Activated T-helper 17 cell treated with anti-CD3 and anti-CD28 coated beads, Interleukin-2, amount 50 U/mL, for 72 hours (primary cell): ENCODE measurements at places on chromosomes 4 and X. TPM values are rescaled to one million over a fixed set of nuclear protein-coding genes. Genes with fewer than 3 reads are reported as not detected.

DNA sequence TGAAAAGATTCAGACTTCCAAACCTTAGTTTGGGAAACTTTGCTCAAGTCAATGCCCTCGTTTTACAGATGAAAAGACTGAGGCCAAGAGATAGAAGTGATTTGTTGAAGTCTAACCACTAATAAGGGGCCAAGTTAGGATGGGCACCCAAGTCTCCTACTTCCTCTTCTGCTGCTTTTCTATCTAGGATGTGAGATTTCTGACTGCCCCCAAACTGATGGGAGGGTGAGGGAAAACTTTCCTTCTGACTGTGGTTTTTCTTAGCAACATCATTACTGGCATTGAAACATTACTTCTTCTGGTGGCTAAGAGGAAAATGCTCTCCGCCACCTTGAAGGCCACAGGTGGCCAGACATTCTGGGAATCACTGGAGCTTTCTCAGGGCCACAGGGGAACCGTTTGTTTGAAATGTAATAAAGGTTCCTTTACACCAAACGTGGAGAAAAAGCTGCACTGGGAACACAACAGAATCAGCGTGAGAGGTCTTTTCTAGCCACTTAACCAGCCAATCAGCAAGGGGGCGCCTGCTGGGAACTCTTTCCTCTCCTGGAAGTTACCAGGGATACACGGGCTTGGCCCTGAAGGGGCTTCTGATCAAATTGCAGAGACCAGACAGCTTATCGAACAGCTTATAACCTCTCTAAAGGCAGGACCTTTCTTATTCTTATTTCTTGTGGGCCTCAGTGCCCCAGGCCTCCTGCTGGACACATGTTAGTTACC lies 115.9 kb upstream of the TEX13D start:
- ATAC-seq, result no peak

DNA sequence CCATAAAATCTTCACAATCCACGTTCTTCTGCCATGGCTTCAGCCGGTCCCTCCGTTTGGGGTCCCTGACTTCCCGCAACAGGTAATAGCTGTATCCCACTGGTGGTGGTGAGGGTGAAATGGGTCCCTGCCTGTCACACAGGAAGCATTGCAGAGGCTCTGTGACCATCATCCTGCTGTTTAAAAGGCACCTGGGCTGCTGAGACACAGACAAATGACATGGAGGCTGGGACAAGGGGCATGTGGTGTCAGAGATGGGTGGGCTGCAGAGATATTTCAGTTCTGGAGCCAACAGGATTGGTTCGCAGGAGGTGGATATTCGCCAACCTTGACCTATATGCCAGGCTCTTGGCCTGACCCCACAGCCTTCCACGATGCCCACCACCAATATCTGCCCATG lies 82.1 kb downstream of the JAKMIP1 start:
- no peak for ATAC-seq

- ATAC-seq, result no peak
Observed at GRCh38 chr4:830601-831482, 4.9 kb upstream of the CPLX1 start.

SLITRK4 gene
- not detected for total RNA-seq

KCTD8 gene
- total RNA-seq, result not detected
